ENCODE measurements at places on chromosomes 4 and X. TPM values are rescaled to one million over a fixed set of nuclear protein-coding genes. Genes with fewer than 3 reads are reported as not detected.
A peak's percentile ranks its signal among the peaks of the same experiment; 100 is the strongest.

COPS4 gene
- 51.7 TPM for polyA plus RNA-seq

DNA sequence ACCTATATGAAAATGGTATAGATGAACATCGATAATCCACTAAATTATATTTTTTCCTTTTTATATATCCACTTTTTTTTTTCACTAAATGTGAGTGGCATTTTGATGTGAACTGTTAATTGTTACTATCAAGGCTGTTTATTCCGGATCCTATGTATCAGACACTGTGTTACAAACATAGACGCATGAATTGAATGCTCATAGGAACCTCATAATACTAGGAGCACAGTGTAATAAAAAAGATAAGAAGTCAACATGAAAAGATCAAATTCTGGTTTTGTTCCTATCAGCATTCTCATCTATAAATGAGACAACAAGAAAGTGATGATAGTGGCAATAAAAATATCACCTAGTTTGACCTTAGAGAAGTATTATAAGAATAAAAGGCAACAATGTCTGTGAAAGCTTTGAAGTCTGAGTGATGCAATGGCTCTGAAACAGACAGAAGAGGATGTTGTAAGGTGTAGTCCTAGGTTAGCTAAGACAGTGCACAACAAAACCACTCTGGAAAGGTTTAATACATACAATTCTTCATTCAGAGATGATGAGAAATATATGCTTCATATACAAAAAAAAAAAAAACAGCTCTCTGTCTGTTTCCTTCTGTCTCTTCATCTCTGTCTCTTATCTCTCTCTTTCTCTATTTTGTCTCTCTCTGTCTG, 148.6 kb upstream of the NLGN4X start:
- DNase-seq = no peak

- DNase-seq = peak; percentile 3
Measured at GRCh38 chrX:19382555-19383145, 38.9 kb downstream of the PDHA1 start.

GRCh38 chrX:153320555-153321184, 897 bp downstream of the PNMA6F start:
- DNase-seq = no peak

DNA sequence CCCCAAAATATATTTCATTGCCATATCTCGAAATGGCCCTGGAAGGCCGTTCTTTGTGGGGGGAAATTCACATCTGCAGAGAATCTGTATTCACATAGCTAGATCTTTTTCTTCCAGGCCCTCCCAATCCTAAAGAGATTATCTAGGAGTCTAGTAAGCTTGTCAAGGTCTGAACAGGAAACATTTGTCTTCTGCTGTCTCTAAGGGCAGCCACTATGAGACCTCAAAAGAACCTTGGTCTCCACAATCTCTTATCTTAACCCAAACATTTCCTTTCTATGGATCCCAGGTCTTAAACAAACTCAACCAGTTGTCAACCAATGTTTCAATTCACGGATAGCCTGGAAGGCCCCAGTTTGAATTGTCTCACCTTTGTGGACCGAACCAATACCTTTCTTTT, 45.0 kb downstream of the CRLF2 start:
- no peak for DNase-seq

LUZP4 gene
- polyA plus RNA-seq = not detected

Data from naive B cell (primary cell).